ENCODE measurements at places on chromosomes 6 and 20. TPM values are rescaled to one million over a fixed set of nuclear protein-coding genes. Genes with fewer than 3 reads are reported as not detected.

IMPG1 gene
- total RNA-seq = not detected

GRCh38 chr6:128078276-128078675 lies 177.4 kb upstream of the THEMIS start:
- no peak for DNase-seq
- H3K27ac ChIP-seq = no peak overlapping the region
- H3K36me3 ChIP-seq = no peaks in the 10 kb centered on the region

- no peak overlapping the region for H3K4me3 ChIP-seq
- H3K27me3 ChIP-seq = no peaks in the 10 kb centered on the region
- no peaks in the 10 kb centered on the region for H3K4me1 ChIP-seq
- no peaks in the 10 kb centered on the region for H3K36me3 ChIP-seq
- no peak for DNase-seq
- no peak overlapping the region for H3K27ac ChIP-seq
Measured at GRCh38 chr6:13256266-13257001, 71.9 kb downstream of the TBC1D7 start.

DNA sequence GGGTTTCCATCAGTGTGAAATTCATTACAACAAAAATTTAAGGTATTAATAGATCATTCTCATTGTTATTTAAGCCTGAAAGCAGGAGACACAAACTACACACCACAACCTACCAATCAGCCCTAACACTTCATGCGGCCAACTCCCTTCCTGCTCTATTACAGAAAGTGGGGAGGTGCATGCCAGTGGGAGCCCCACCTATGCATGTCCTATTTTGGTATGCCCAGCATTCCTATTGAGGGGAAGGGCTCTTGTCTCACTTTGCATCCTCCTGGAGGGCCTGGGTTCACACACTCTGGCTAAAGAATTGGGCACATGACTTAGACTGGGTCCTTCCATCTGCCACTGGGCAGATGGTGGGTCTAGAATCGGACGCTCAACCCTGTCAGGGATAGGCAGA lies 450.0 kb downstream of the PTPRT start:
- no peaks in the 10 kb centered on the region for H3K4me1 ChIP-seq
- no peak overlapping the region for H3K27ac ChIP-seq
- DNase-seq = no peak
- H3K27me3 ChIP-seq = no peaks in the 10 kb centered on the region

- peaks cover 23% of the 10 kb centered on the region for H3K4me1 ChIP-seq
- no peak overlapping the region for H3K4me3 ChIP-seq
Measured at GRCh38 chr6:29720863-29721262, 2.4 kb upstream of the HLA-F start.

DNA sequence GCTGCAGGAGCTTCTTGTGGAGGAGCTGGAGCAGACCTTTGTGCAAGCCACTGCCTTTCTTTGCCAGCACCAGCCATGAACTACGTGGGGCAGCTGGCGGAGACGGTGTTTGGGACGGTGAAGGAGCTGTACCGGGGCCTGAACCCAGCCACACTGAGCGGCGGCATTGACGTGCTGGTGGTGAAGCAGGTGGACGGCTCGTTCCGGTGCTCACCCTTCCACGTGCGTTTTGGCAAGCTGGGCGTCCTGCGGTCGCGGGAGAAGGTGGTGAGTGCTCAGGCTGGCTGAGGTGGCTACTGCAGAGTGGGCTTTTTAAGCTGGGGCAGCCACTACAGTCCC lies 5.1 kb downstream of the LPIN3 start:
- H3K27me3 ChIP-seq = no peaks in the 10 kb centered on the region
- peaks cover under 1% of the 10 kb centered on the region for H3K4me1 ChIP-seq
- no peak overlapping the region for H3K27ac ChIP-seq
- no peak overlapping the region for H3K4me3 ChIP-seq

DNA sequence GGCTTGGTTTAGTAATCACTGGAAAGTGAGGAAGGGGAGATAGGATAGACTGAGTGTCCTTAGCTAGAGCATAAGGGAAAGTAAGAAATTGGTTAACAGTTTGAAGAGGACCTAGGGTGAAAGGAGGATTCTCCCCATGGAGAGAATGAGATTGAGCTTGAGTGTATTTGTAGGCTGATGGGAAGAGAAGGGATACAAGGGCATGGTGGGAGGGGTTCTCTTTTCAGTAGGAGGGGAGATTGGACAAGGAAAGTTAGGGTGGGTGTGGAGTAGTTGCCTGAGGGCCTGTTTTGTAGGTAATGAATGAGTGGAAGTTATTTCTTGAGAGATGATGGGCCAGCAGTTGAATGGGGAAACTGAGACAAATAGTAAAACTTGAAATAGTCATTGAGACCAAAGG lies 1.9 kb downstream of the TRMT11 start:
- peaks cover 21% of the 10 kb centered on the region for H3K4me1 ChIP-seq
- no peaks in the 10 kb centered on the region for H3K27me3 ChIP-seq
- no peaks in the 10 kb centered on the region for H3K36me3 ChIP-seq
- no peak overlapping the region for H3K27ac ChIP-seq
- H3K4me3 ChIP-seq = peak overlapping the region; percentile 89
- DNase-seq = no peak

Measured in CD4-positive, CD25-positive, alpha-beta regulatory T cell (primary cell).